Osteoblast (primary cell): ENCODE measurements at places on chromosomes 5 and 9. TPM values are rescaled to one million over a fixed set of nuclear protein-coding genes. Genes with fewer than 3 reads are reported as not detected.

- H3K27me3 ChIP-seq = peaks cover 2% of the 10 kb centered on the region
- H3K27ac ChIP-seq = no peak overlapping the region
- no peaks in the 10 kb centered on the region for H3K4me1 ChIP-seq
These were observed 80.3 kb downstream of the EPB41L4A start for GRCh38 chr5:112338681-112339337.

DNA sequence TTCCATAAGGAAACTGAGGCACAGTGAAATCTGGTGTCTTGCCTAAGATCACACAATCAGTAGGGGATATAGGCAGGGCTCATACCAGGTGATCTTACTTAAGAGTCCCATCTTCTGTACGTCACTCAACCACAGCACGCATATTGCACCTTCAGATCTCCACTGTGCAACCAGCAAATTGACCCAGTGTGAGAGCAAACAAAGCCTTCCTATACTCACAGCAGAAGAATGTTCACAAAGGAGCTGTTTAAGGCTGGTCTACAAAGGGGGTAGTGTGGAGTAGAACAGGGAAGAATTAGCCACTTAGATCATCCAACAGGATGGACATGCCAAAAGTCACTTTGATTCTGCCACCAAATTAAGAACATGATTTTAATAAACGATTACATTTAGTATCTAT lies 305.9 kb downstream of the SLIT3 start:
- no peak overlapping the region for H3K27ac ChIP-seq
- no peaks in the 10 kb centered on the region for H3K36me3 ChIP-seq
- H3K27me3 ChIP-seq = no peaks in the 10 kb centered on the region
- H3K4me1 ChIP-seq = peaks cover 4% of the 10 kb centered on the region

GRCh38 chr9:87580941-87581438 lies 83.3 kb downstream of the DAPK1 start:
- no peak for DNase-seq
- H3K27me3 ChIP-seq = no peaks in the 10 kb centered on the region
- peaks cover 2% of the 10 kb centered on the region for H3K4me1 ChIP-seq
- no peak overlapping the region for H3K4me3 ChIP-seq

GRCh38 chr9:137711678-137712105 lies 92.9 kb downstream of the EHMT1 start:
- H3K27me3 ChIP-seq = no peaks in the 10 kb centered on the region
- H3K27ac ChIP-seq = no peak overlapping the region
- no peaks in the 10 kb centered on the region for H3K4me1 ChIP-seq
- no peak overlapping the region for H3K4me3 ChIP-seq

GRCh38 chr5:105929858-105930257 lies 1740.9 kb downstream of the EFNA5 start:
- no peaks in the 10 kb centered on the region for H3K27me3 ChIP-seq
- H3K4me3 ChIP-seq = no peak overlapping the region
- H3K36me3 ChIP-seq = no peaks in the 10 kb centered on the region
- peaks cover 16% of the 10 kb centered on the region for H3K4me1 ChIP-seq

- DNase-seq = no peak
- H3K27ac ChIP-seq = no peak overlapping the region
- no peaks in the 10 kb centered on the region for H3K36me3 ChIP-seq
- H3K4me1 ChIP-seq = peaks cover 16% of the 10 kb centered on the region
These were observed 1.2 kb downstream of the MAPK9 start for GRCh38 chr5:180290568-180291233.

The PCDHGA12 gene
- 20.6 and 33.6 TPM in 2 replicates for total RNA-seq

The TAS2R1 gene
- not detected in 2 replicates for total RNA-seq

The CNTNAP3 gene
- 0.88 and 1.4 TPM in 2 replicates for total RNA-seq

DNA sequence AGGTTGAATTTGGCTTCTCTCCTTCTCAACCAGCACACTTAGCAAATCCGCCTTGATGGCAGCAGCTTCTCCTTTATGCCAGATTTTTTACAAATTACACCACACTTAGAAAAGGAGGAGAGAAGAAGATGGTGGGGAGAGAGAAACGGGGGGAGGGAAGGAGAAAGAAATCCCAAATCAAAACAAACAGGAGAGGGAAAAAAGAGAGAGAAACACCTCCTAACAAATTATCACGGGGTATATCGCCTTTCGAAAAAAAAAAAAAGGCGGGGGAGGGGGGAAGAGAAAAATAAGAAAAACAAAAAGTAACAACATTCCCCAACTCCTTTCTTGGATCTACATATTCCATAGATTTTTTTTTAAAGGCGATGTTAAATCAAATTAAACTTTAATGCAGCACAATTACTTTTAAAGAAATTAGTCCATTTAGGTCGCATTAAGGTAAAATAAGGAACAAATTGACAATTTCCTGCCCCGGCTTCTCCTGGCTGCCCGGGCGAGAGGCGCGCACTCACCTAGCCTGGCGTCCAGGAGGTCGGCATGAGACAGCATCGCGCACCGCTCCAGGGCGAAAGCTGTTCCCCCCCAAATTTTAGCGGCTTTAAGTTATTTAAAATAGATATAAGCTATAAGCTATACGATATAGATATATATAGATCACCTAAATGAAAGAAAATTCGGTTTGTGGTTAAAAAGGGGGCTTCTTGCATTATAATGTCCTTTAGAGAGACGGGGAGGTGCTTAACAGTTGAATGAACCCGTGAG lies at the start of gene OTP:
OTP (minus strand) TSS at position 716 of the 765 bp plus-strand sequence; CDS start at position 552, 164 bp downstream.
- DNase-seq = peak; percentile 62
- no peaks in the 10 kb centered on the region for H3K4me1 ChIP-seq

GRCh38 chr5:108801776-108802175 lies 54.1 kb downstream of the FER start:
- H3K27me3 ChIP-seq = no peaks in the 10 kb centered on the region
- peak overlapping the region; percentile 36 for H3K4me3 ChIP-seq
- no peaks in the 10 kb centered on the region for H3K36me3 ChIP-seq
- DNase-seq = peak; percentile 56

DNA sequence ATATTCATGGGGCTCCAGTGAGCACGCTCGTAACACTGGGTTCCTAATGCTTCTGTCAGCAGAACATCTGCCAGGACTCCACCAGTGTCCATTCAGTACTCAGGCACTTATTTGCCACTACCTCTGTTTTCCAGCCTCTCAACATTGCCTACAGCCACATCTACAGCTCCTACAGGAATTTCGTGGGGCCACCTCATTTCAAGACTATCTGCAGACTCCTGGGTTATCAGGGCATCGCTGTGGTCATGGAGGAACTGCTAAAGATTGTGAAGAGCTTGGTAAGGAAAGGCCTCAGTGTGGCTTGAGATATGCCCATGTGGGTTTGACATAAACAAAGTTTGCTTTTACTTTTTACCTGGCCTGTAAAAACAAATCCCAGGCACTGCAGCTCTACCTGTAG lies 92.9 kb downstream of the CYFIP2 start:
- H3K4me1 ChIP-seq = no peaks in the 10 kb centered on the region
- H3K4me3 ChIP-seq = no peak overlapping the region

The KIF20A gene
- 5.3 and 7.2 TPM in 2 replicates for total RNA-seq

GRCh38 chr9:114994768-114995167 lies 64.4 kb upstream of the TNFSF8 start:
- H3K27me3 ChIP-seq = peaks cover 35% of the 10 kb centered on the region
- H3K27ac ChIP-seq = no peak overlapping the region
- no peak for DNase-seq
- H3K4me1 ChIP-seq = no peaks in the 10 kb centered on the region

DNA sequence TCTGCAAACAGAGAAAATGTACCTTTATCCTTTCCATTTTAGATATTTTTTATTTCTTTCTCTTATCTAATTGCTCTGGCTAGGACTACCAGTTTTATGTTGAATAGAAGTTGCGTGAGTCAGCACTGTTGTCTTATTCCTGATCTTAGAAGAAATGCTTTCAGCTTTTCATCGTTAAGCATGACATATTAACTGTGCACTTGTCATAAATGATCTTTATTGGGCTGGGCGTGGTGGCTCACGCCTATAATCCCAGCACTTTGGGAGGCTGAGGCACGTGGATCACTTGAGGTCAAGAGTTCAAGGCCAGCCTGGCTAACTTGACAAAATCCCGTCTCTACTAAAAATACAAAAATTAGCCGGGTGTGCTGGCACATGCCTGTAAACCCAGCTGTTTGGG lies 8.2 kb upstream of the ECM2 start:
- no peak overlapping the region for H3K4me3 ChIP-seq
- no peak overlapping the region for H3K27ac ChIP-seq
- DNase-seq = no peak
- no peaks in the 10 kb centered on the region for H3K36me3 ChIP-seq

DNA sequence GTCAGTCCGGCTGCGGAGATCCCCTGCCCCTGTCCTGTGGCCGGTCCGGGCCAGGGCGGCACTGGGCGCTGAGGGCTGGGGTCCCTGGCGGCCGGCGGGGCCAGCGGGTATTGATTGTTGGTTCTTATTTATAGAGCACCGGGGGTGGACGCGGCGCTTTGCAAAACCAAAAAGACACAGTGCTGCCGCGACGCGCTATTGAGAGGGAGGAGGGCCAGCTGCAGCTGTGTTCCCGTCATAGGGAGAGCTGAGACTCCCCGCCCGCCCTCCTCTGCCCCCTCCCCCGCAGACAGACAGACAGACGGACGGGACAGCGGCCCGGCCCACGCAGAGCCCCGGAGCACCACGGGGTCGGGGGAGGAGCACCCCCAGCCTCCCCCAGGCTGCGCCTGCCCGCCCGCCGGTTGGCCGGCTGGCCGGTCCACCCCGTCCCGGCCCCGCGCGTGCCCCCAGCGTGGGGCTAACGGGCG lies 2.5 kb downstream of the LRRC26 start:
- no peak overlapping the region for H3K27ac ChIP-seq
- DNase-seq = peak; percentile 93
- H3K4me1 ChIP-seq = no peaks in the 10 kb centered on the region
- H3K27me3 ChIP-seq = peaks cover 64% of the 10 kb centered on the region

DNA sequence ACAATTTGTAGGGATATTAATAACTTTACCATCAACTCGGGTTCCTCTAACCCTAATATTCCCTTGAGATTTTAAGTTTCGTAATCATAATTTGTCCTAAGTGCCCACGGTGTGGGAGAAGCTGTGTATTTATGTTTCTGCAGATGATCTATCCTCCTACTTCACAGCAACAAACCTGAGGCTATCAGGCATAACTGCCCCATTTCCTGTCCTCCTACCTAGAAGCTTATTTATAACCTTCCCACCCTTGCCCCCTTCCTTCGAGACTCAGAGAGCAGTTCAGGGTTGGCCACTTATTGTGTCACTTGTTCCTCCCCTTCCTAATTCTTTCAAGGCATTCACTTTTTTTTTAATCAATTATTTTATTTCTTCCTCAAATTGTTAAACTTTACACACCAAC lies 29.6 kb upstream of the LCP2 start:
- H3K4me3 ChIP-seq = no peak overlapping the region
- no peaks in the 10 kb centered on the region for H3K36me3 ChIP-seq
- no peak overlapping the region for H3K27ac ChIP-seq

DNA sequence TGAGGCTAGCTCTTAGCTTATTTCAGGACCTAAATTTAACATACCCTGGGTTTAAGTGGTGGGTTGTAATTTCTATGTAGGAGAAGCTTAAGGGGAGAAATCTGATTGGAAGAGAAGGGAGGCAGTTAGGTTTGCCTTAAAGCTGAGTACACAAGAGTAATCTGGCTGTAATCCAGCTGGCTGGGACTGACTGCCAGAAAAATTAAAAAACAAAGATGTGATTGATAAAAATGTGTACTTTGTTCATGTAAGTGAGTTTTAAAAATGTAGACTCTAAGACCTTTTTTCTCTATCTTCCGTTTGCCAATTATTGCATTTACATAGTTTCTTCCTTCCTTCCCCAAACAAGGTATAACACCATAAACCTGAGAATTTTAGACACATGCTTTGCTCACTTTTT lies 17.5 kb upstream of the MSMP start:
- no peak overlapping the region for H3K27ac ChIP-seq
- H3K27me3 ChIP-seq = peaks cover 5% of the 10 kb centered on the region
- H3K36me3 ChIP-seq = no peaks in the 10 kb centered on the region
- peaks cover 13% of the 10 kb centered on the region for H3K4me1 ChIP-seq
- no peak for DNase-seq

DNA sequence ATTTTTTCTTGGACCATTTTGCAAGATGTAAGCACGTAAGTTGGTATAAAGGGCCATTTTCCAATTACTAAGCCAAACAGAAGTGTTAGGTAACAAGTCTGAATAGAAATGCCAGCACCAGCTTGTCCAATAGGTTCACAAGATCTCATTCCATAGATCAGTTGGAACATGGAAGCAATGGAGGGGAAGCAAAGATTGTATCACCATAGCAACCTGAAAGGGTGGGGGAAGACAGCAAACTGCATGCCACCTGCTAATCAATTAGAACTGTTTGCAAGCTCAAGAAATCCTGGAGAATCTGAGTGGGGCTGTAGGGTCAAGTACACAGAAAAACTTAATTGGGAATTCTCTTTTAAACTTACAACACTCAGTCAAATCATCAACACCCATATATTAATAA lies 264.9 kb upstream of the EFNA5 start:
- no peak overlapping the region for H3K4me3 ChIP-seq
- H3K4me1 ChIP-seq = no peaks in the 10 kb centered on the region
- no peak overlapping the region for H3K27ac ChIP-seq
- DNase-seq = no peak

DNA sequence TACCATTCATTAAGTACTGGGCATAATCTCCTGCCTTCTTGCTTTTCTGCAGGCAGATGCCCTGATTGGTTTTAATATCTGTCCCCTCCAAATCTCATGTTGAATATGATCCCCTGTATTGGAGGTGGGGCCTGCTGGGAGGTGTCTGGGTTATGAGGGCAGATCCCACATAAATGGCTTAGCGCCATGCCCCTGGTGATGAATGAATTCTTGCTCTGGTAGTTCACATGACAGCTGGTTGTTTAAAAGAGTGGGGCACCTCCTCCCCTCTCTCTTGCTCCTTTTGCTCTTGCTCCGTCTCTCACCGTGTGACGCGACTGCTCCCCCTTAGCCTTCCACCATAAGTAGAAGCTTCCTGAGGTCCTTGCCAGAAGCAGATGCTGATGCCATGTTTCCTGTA lies 564.0 kb upstream of the BRINP1 start:
- no peak overlapping the region for H3K4me3 ChIP-seq
- no peak for DNase-seq
- no peaks in the 10 kb centered on the region for H3K27me3 ChIP-seq
- H3K27ac ChIP-seq = no peak overlapping the region
- H3K36me3 ChIP-seq = no peaks in the 10 kb centered on the region

GRCh38 chr5:10793785-10794184 lies 32.8 kb upstream of the DAP start:
- H3K4me3 ChIP-seq = no peak overlapping the region
- H3K27ac ChIP-seq = no peak overlapping the region
- peaks cover 3% of the 10 kb centered on the region for H3K27me3 ChIP-seq
- no peaks in the 10 kb centered on the region for H3K36me3 ChIP-seq
- peaks cover 9% of the 10 kb centered on the region for H3K4me1 ChIP-seq

GRCh38 chr9:88481933-88482332 lies 53.0 kb upstream of the NXNL2 start:
- no peaks in the 10 kb centered on the region for H3K27me3 ChIP-seq
- DNase-seq = no peak
- H3K36me3 ChIP-seq = peaks cover 26% of the 10 kb centered on the region
- peak overlapping the region; percentile 14 for H3K27ac ChIP-seq

- no peaks in the 10 kb centered on the region for H3K27me3 ChIP-seq
- H3K36me3 ChIP-seq = no peaks in the 10 kb centered on the region
- no peak for DNase-seq
These were observed 29.7 kb downstream of the PPP1R2B start for GRCh38 chr5:156879665-156880285.

- no peaks in the 10 kb centered on the region for H3K4me1 ChIP-seq
- no peak for DNase-seq
- no peaks in the 10 kb centered on the region for H3K36me3 ChIP-seq
- H3K4me3 ChIP-seq = no peak overlapping the region
These were observed 399.8 kb downstream of the OSTF1 start for GRCh38 chr9:75487856-75488718.

The SLC36A2 gene
- not detected in 2 replicates for total RNA-seq

GRCh38 chr5:65209341-65209740 lies 272.4 kb downstream of the ADAMTS6 start:
- peaks cover 31% of the 10 kb centered on the region for H3K4me1 ChIP-seq
- peak overlapping the region; percentile 97 for H3K27ac ChIP-seq
- no peaks in the 10 kb centered on the region for H3K27me3 ChIP-seq
- peaks cover 37% of the 10 kb centered on the region for H3K36me3 ChIP-seq

- no peaks in the 10 kb centered on the region for H3K36me3 ChIP-seq
- no peak for DNase-seq
- no peaks in the 10 kb centered on the region for H3K4me1 ChIP-seq
These were observed 127.3 kb upstream of the BOD1 start for GRCh38 chr5:173743641-173744343.
